ENCODE measurements at places on chromosomes 3 and 15.

DNA sequence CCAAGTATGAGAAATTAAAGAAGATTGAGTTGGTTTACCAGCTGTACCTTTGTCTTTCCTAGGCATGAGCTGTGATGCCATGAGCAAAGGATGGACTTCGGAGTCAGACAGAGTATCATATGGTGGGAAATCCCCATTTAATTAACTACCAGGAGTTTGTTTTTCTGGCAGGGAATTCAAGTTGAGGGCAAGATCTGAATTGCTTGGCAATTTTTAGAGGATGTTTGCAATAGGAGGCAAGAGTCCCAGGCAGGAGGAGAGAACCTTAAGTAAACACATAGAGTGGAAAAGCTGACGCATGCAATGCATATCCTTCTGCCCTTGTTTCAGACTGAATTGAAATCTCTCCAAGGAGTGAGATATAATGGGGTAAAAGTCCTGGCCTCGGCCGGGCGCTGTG is 569.7 kb upstream of the MDFIC2 start:
- DNase-seq, result no peak

GRCh38 chr3:37853691-37854413 is 7.8 kb upstream of the CTDSPL start:
- no peak for DNase-seq

GRCh38 chr15:51335538-51336410 is 2.6 kb downstream of the CYP19A1 start:
- no peak for DNase-seq

DNA sequence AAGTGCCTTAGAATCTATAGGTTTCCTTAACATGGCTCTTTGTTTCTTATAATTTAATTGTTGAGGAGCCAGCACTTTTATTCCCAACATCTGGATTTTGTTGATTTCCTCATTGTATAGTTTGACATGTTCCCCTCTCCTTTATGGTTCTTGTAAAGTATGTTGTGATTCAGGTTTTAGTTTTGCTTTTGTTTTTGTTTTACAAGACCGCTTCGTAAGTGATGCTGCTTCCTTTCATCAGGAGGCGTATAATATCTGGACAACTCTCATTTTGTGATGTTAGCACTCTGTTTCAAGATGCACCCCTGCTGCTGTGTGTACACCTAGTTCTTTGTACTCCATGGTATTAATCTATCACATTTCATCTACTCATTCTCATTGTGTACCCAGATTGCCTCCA is 48.7 kb downstream of the SLC49A4 start:
- no peak for DNase-seq

GRCh38 chr15:38690719-38691332 is 126.2 kb upstream of the RASGRP1 start:
- DNase-seq, result peak; percentile 52

- DNase-seq, result no peak
Measured at GRCh38 chr3:141385406-141386125, 17.3 kb downstream of the ZBTB38 start.

- no peak for DNase-seq
Measured at GRCh38 chr3:4493941-4494894, 1.1 kb downstream of the ITPR1 start.

- no peak for DNase-seq
Measured at GRCh38 chr15:76349301-76350070, 12.9 kb downstream of the ISL2 start.

GRCh38 chr3:41176596-41176995 is 22.7 kb upstream of the CTNNB1 start:
- DNase-seq, result no peak

- DNase-seq, result no peak
Measured at GRCh38 chr3:61250784-61251173, 473 bp downstream of the FHIT start.

GRCh38 chr3:123287962-123288302 is 86.2 kb downstream of the SEC22A start:
- no peak for DNase-seq

DNA sequence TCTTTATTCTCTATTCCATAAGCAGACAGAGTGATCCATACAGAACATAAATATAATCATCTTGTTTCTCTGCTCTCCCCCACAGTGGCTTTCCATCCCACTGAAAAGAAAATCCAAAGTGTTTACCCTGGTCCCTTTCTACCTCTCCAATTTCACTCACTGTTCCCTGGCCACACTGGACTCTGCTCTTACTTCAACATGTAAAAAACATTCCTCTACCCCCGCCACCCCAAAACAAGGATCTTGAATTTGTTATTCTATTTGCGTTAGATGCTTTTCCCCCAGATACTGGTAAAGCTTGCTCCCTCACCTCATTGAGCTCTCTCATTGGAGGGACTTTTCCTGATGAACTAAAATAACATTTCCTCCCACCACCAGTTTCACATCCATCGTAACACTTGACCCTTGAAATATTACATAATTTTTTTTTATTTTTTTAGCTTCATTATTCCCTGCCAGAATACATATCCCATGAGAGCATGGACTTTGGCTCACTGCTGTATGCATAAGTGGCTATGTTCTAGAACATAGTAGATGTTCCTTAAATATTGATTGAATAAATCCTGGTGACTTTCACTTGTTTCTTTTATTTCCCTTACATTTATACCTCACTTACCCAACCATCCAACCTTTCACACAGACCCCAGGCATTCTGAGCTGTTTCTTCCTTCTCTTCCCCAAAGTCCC is 162.7 kb upstream of the MEIS2 start:
- no peak for DNase-seq

DNA sequence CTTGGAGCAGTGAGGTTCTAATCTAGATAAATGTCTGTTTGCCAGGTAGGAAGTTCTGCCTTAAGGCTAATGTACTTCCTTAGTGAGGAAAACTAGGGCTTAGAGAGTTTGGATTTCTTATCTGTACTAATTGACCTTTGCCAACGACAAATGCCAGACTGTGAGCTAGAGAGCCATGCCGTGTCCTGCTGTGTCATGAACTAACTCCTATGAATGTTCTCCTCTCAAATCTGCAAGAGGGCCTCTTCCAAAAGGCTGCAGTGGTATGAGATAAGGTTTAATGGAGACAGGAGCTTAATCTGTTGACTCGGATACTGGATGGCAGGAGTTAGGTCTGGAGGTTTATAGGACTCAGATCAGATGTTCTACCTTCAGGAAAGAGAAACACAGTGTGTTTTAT is 524.9 kb downstream of the NTRK3 start:
- DNase-seq, result no peak

DNA sequence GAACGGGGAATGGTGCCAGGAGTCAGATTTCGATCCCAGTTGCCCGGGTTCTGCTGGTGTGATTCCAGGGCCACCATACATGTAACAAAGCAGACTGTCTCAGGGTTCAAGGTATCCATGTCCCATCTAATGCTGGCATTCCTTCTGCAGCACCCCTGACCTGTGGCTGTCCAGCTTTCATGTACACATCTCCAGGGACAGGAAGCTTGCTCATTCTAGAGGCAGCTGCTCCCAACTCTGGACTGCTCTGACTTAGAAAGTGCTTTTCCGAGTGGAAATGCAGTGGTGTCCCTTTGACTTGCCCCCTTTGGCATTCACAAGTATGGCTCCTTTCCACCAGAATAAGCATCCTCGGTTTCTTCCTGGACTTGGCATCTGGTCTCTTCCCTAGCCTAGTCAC is 30.9 kb downstream of the PML start:
- no peak for DNase-seq

GRCh38 chr15:87589134-87589533 is 667.4 kb downstream of the NTRK3 start:
- DNase-seq, result no peak

- DNase-seq, result no peak
Measured at GRCh38 chr3:114660808-114661207, 367.0 kb downstream of the TIGIT start.

DNA sequence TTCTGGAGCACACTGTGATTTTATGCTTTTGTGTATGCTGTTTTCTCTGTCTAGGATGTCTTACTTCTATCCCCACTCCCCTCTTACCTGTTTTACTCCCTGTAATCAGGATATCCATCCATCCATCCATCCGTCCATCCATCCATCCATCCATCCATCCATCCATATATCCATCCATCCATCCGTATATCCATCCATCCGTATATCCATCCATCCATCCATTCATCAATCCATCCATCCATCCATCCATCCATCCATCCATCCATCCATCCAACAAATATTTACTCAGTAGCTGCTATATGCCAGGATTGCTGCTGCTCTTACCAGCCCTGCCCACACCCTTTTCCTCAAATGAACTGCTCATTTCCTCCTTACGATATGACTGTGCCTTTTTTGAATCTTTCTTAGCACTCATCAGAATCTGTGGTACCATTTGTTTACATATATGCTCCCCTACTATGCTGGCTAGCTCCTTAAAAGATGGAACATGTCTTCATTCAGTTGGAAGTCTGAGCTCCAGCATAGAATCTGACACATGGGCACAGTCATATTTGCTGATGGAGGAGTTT is 35.2 kb downstream of the USP13 start:
- no peak for DNase-seq

DNA sequence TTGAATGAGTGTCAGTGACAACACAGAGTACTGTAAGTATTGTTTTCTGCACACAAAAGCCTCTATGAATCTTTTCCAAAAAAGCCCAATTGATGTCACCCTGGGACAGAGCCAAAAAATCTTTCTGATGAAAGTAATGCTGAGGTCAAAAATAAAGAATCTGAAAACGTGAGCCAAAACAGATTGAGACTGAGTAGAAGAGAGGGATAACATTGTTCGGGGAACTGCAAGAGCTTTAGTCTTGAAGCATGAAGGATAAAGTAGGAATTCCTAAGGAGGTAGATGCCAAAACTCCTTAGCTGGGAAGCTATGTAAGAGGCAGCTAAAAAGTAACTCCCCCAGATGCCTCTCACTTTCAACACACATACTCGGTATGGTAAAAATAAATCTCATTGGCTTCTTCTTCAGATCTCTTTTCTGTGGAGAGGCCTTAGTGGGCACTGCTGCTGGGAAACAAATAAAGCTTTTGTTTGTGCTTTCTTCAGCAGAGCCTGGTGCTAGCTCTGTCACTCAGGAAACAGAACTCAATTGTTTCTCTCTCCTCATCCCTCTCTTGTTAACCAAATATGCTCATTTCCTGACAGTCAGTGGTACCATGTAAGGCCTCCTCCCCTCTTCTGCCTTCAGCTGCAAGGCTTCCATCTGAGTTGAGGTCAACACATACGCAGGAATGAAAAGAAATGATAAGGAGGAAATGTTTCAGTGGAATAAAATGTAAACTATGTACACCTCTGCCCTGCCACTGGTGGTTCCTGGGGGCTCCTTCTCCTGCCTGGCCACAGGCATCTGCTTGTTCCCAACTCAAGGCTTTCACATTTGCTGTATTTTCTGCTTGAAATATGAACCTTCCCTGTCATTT is 58.1 kb downstream of the CD200 start:
- DNase-seq, result no peak

DNA sequence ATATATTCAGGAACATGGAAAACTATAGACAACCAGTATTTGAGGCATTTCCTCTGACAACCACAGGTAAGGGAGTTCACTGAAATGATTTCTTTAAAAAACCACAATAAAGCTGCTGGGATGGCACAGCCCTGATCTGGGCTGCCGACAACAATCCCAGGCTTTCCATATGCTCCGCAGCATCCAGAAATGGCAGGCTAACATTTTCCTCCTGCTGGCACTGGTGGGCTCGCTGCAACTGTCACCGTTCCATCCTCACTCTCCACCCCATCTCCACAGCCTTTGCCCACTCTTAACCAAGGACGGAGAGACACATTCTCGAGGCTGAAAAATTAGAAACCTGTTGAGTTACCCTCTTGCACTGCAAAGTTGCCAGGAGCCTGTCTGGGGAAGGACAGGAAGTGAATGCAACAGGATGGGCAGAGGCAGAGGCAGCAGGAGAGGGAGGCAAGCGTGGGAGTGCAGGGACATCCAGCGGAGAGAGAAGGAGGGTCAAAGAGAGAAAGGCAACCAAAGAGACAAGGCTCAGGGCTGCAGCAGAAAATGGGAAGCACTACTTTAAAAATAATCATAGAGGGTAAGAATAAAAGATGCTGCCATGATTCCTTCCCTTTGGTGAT is 79.0 kb upstream of the ARRDC4 start:
- DNase-seq, result no peak

GRCh38 chr3:14946739-14947099 is 664 bp upstream of the NR2C2 start:
- DNase-seq, result no peak

- no peak for DNase-seq
Measured at GRCh38 chr15:67109141-67110034, 44.0 kb downstream of the SMAD3 start.

GRCh38 chr3:185750702-185751101 is 74.1 kb downstream of the IGF2BP2 start:
- no peak for DNase-seq

DNA sequence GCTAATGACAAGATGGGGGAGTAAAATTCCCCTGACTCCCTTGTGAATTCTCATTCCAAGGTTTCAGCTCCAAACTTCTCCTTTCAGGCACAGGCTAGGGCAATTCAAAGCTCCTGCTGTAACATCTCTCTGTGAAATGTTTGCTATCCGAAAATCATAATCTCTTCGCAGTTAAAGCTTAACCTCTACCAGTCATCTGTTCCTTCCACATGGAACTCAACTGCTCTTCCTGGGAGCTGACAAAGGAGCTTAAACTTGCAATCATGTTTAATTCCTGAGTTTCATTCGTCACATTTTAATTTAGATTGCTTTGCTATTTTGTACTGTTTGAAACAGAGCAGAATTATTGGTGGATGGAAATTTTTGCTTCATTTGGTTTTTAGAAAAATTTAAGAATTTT is 328.6 kb downstream of the AGBL1 start:
- DNase-seq, result no peak

DNA sequence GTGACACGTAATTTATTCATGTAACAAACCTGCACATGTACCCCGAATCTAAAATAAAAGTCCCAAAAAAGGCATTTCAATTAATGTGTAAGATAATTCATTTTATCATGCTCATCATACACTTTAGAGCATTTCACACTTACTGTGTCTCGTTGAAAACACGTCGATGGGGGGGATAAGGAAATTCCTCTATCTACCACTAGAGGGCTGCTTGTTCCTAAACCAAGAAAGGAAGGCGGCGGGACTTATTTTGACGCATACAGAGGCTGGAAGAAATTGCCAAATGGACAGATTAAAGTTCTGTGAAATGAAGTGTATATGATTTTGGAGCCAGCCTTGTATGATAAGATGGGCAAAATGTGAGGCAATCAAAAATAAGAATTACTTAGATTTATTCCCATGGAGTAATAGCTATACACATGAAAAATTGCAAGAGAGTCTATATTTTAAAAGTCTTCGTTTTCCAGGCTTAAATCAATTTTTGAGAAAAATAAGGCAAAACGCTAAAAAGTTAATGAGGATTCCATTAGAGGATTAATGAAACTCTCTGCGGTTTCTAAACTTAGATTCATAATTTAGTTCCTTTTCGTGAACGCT is 346.8 kb downstream of the CNTN3 start:
- no peak for DNase-seq
